ENCODE measurements at places on chromosomes 4 and X.

- ATAC-seq = no peak
Measured at GRCh38 chr4:102825261-102826091, 1.9 kb downstream of the UBE2D3 start.

GRCh38 chr4:76990288-76991080 lies 40.9 kb downstream of the SEPTIN11 start:
- ATAC-seq = no peak

GRCh38 chrX:72258174-72258573 lies 18.9 kb downstream of the RPS4X start:
- no peak for ATAC-seq

DNA sequence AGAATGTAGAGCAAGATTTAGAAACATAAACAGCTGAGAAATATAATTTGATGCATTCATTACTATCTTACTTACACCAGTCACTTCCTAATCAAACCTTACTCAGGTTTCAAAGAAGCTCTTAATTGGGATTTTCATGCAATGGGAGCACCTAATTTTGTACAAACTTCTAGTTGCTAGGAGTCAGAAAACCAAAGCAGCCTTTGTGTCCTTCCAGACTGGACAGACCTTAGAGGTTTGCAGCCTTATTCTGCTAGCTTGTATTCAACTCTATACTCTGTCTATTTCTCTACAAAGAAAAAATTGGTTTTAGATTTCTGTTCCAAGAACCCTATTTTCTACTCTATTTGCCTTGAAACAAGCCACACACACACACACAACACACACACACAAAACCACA lies 19.4 kb downstream of the GABRA2 start:
- ATAC-seq = no peak

GRCh38 chr4:154606728-154607723 lies 5.4 kb downstream of the FGG start:
- no peak for ATAC-seq

DNA sequence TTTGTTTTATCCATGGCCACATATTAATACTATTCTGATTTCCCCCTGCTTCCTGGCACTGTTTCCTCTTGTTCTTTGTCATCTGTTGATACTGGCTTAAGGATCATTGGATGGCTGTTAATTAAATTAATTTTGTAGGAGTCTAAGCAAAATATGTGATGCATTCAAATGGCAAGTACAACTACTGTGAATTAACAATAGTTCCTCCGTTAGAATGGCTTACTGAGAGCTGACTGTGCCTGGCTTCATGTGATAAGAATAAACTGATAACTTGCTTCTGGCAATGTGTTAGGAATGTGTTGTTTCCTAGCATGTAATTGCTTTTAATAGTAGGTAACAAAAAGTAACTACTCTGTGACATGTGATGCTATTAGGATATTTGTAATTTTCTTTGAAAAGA lies 98.5 kb downstream of the RPA4 start:
- no peak for ATAC-seq

DNA sequence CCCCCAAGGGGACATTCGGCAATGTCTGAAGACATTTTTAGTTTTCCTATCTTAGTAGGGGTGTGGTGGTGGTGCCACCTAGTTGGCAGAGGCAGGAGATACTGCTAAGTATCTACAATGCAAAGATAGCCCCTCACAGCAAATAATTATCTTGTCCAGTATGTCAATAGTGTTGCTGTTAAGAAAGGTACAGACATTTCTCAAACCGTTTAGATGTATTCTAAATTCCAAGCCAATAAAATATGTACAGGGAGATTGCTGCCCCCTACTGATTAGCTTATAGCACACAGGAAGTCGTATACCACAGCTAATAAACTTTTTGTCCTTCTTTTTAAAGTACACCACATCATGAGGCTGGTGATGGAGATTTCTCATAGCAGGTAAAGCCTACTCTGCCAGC lies 260.5 kb downstream of the TMA16 start:
- ATAC-seq = no peak

GRCh38 chrX:3129256-3129655 lies 88.0 kb downstream of the ARSF start:
- no peak for ATAC-seq

DNA sequence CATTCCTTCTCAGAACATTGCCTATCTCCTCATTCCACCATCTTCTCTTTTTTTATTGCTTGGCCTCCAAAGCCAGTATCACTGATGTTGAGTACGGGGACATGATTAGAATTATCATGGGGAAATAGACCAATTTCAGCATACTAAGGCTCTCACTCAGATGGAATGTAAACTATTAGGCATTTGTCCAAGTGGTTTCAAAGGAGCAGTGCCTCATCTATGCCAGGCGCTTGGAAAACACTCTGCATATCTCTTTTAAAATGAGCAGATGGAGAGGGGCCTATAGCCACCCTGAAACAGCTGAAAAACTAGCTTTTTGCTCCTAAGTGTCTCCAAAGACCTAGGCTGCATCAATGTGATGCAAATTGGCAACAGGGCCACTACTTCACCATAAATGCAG lies 150.8 kb upstream of the DIPK2B start:
- ATAC-seq = no peak

GRCh38 chr4:55008166-55009056 lies 117.0 kb downstream of the KDR start:
- ATAC-seq = peak; percentile 29

- ATAC-seq = no peak
Measured at GRCh38 chr4:158936238-158936637, 166.6 kb upstream of the RAPGEF2 start.

DNA sequence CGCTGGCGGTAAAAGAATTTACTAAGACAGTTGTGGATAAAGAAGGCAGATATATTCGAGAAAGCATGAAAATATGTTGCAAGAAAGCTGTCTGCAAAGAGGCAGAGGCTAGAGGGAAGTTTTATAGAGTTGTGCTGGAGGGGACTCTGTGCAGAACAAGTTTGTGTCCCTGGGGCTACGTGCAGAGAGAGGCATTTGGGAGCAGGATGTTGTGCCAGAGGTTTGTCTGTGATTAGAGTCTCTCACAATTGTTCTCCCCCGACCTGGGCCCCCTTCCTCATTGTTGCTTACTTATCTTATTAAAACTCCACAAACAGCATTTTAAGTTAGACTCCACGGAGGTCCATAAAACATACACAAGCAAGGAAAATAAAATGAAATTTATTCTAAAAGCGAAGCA lies 831.3 kb downstream of the NLGN4X start:
- ATAC-seq = no peak

- ATAC-seq = no peak
Measured at GRCh38 chr4:165541851-165542459, 163.1 kb downstream of the CPE start.

- no peak for ATAC-seq
Measured at GRCh38 chr4:173045571-173045970, 123.0 kb upstream of the GALNT7 start.

DNA sequence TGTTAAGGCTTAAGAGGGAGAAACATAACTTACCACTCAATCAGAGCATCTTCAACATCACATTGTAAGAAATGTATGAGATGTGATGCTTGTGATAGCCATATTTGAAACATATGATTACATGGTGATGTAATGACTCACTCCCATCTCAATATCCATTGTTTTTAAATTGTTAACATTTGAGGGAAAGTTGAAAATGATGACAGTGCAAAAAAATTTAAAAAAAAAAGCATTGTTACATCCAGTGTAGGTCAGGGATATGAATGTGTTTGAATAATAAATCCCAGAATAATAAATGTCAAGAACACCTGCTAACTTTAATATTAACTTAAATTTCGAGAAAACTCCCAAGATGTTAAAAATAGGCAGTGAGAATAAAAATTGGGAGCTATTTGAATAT lies 6.4 kb upstream of the CCSER1 start:
- no peak for ATAC-seq

DNA sequence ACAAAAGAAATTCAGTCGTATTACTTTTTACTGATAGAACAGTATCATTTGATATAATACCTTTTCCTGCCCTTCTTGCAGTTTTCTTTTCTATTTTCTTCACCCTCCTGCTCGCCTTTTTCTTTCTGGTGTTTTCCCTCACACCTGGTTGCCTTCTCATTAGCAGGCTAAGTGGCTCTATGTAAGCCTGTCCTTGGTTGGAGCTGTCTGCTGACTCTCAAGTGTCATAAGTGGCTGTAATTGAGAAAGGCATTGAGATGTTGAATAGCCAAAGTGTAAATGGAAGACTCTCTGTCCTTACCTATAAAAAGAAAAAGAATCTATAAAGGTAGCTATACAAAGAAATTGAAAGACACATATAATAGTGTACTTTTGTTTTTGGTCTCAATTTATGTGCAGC lies 180.7 kb downstream of the ADGRL3 start:
- no peak for ATAC-seq

GRCh38 chr4:74320559-74321118 lies 12.4 kb downstream of the EPGN start:
- ATAC-seq = peak; percentile 96

GRCh38 chr4:150867148-150867547 lies 147.9 kb downstream of the LRBA start:
- ATAC-seq = peak; percentile 80

DNA sequence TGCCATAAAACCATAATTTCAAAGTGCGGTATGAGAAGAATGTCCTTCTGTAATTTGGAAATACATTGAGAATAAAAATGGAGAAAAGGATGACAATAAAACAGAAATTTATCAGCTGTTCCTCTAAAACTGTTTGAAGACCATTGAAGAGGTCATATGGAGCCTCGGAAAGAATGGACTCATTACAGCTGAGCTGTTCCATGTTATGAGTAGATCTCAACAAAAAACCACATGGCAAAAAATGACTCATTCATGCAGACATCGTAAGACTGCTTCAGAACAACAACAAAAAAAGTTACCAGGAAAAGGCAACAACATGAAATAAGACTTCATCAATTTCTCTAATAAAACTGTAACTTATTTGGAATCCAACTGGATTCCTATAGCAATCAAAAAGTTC lies 39.7 kb downstream of the AKAP4 start:
- ATAC-seq = no peak

DNA sequence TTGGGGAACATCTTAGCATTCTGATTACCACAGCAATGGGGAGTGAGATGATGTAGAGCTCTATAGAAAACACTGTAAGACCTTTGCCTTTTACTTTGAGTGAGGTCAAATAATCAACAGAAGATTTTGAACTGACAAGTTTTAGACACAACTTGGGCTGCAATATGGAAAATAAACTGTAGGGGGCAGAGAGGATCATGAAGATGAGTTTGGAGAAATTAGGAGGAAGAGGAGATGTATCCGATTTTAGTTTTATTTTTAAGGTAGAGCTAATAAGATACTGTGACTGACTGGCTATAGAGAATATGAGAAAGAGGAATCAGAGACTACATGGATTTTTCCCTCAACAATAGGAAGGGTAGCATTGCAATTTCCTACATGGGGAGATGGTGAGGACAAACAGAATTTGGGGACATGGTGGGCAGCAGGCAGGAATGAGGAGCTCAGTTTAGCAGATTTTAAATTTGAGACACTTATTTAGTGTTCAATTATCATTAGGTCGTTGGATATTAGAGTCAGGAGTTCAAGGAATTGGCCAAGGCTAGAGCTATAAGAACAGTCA lies 563.1 kb downstream of the INPP4B start:
- no peak for ATAC-seq

DNA sequence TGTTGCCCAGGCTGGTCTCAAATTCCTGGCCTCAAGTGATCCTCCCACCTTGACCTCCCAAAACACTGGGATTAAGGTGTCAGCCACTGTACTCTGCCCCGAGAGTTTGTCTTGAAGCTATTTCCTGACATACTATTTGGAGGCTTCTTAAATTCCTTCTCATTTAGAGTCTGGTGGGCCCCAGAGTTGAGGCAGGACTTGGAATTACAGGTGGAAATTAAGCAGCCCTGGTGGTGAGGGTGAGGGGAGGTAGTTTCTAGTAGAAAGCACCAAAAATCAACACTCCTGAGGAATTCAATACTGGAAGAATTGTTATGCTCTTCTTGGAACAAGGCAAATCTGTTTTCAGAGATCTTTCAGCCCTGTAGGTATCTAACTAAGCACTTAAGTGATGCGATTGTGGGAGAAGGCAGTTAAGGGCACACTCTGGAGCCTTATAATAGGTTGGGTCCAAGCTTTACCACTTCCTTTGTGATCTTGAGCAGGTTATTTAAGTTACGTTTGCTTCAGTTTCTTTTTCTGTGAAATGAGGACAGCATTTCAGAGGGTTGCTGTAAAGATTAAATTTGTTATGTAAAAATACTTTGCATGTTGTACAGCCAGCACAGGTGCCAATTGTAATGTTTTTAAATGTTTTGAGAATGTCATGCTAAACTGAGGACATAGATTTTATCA lies 200.7 kb downstream of the SOWAHB start:
- ATAC-seq = no peak

- ATAC-seq = peak; percentile 95
Measured at GRCh38 chr4:11428899-11429698, 405 bp upstream of the HS3ST1 start.

- peak; percentile 13 for ATAC-seq
Measured at GRCh38 chr4:112234952-112235609, 3.5 kb downstream of the AP1AR start.

DNA sequence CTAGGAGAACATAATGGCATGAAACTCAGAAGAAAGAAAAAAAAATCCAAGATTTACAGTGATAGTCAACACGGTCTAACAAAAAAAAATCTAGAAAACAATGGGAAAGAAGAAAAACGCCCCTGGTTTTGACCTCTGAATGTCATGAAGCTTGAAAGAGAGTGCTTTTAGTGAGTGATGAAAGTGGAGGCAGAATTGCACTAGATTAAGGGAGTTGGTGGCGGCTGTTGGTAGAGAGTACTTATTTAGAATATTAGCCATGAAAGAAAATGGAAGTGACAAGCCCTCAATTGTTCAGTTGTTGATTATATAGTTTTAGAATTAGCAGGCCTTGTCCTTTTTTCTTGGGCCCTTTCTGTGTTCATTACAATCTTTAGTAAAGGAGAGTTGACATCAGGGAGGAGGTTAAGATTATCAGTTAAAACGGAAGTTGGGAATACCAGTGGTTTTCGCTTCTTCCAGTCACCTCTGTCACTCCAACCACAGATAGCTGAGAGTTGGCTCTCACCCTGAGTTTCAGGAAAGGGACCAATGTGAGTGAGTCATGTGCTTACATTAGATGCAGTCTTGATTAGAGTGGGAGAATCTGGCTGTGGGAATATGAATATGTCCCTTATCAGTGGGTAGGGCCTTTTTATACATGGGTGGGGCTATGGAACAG lies 29.7 kb downstream of the EREG start:
- no peak for ATAC-seq

DNA sequence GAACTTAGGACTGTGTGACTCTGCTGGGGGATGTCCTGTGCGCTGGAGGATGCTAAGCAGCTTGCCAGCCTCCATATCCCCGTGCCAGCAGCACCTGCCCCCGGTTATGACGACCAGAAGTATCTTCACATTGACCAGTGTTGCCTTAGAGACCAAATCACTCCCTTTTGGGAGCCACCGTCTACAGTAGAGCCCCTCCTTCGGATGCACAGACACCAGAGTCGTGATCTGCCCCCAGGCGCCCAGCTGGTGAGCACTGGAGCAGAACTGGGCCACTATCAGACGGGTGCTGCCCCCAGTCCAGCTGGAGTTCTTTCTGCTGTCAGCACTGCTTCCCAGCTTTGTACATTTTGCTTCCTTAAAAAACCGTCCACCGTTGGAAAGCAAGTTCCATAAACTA lies 30.0 kb upstream of the TADA2B start:
- ATAC-seq = no peak

All from esophagus mucosa (tissue), 1 donor.